MM.1S (cell line): ENCODE measurements at places on chromosomes 16 and 17.
A peak's percentile ranks its signal among the peaks of the same experiment; 100 is the strongest.

DNA sequence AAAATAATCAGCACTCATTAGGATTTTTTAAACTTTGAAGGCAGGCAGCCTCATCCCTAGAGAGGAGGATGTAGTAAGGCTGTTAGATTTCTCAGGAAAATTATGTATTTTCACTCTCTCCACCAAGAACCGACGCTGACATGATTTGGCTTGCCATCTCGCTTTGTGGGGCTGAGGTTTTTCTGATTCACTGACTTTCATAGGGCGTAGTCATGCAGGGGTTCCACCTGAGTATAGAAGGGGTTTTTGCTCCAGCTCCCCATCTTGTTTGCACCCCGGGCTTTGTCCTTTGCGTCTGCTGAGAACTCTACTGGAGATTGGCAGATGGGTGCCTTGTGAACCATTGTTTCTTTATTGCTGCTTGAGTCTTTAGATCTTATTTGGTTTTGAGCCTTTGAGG lies 20.2 kb downstream of the TOM1L1 start:
- no peak for DNase-seq

DNA sequence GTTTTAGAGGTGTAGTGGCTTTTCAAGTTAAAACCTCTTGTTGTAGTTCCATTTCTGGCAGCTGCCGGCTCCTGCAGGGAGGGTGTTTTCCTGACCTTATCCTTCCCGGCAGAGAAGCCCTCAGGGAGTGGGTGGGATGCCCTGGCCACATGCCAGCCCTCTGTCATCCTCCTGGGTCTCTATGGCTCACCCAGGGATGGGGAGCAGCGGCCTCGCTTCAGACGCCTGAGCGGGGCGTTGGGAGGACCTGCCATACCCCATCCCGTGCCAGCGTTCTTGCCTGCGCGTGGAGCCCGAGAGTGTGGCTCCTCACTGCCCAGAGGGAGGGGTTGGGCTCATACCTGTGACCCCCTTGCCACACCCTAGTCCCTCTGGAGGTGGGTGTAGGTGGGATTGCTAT lies 11.9 kb downstream of the KCNJ12 start:
- DNase-seq, result no peak

DNA sequence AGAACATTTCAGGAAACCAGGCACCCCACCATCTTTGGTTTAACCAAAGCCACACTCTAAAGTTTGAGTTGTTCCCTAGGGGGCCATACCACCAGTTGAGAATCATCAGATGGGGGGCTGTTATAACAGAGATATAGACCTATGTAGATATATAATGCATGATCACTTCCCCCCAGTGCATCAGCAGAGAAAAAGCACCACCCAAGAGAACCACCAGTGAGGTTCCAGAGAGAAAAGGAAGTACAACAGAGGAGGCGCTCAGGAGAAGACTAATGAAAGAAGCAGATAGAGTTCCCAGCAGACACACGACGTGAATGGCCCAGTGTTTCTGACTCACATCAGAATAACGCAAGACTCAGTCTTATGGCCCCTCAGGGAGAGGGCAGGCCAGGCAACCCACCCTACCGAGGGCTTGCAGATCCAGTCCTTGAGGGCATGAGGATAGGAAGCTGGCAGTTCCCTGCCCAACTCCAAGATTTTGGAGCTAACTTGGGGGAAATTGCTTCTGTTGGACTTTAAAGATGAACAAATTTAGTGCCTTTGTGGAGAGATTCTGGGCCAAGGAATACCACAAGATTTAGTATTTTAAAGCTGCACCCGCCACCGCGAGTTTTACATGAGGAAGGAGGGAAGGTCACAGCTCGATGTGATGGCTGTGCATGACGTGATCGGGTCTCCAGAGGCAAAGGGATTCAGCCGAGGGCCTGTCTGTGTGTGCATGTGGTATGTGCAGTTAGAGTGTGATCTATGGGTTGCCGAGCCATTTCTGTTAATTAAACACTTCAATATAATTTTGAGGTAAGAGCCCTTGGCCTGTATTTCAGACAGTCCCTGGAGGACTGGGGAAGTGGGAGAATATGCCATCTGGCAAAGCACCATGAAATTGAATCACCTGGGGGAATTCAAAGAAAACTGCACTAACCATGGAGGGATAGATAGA lies 53.1 kb downstream of the AIPL1 start:
- no peak for DNase-seq

- peak; percentile 75 for DNase-seq
Observed at GRCh38 chr16:58198022-58198683, at the start of gene CSNK2A2. Gene CSNK2A2 (minus strand): TSS chr16:58198106. CDS start chr16:58197736, 370 bp downstream.

- DNase-seq, result no peak
Observed at GRCh38 chr17:38539386-38539785, 66.4 kb downstream of the SRCIN1 start.

GRCh38 chr17:40092581-40092980 lies 7.8 kb downstream of the NR1D1 start:
- DNase-seq, result no peak

- DNase-seq, result no peak
Observed at GRCh38 chr16:83936581-83937165, 16.4 kb upstream of the OSGIN1 start.

DNA sequence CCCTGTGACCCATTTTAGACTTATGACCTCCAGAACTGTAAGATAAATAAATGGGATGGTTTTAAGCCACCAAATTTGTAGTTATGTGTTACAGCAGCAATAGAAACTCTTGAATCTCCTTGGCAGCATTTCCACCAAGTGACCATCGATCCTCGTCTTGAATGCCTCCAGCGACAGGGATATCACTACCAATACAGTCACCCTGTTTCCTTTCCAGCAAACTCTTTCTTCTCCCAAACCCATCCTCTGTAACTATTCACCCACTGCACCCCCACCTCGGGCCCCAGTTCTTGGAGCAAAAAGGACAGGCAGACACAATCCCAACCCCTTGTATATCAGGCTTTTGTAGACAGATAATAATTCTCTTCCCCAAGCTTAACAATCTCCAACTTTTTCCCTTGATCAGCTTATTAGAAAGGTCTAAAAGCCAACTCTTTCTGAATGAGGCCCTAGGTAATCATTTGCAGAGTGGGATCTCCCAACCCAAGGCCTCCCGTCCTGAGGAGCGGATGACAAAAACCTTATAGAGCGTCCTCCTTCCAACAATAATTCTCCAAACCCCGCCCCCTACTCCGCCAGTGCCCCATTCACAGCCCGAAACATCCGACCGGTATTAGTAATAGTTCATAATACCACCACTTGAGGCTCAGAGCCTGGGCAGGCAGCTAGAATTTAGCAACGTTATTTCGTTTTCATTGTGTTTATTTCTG lies 14.7 kb upstream of the PLLP start:
- no peak for DNase-seq

- no peak for DNase-seq
Observed at GRCh38 chr17:80247561-80247960, 13.1 kb upstream of the RNF213 start.

GRCh38 chr17:46774108-46774737 lies 44.3 kb downstream of the WNT3 start:
- no peak for DNase-seq

DNA sequence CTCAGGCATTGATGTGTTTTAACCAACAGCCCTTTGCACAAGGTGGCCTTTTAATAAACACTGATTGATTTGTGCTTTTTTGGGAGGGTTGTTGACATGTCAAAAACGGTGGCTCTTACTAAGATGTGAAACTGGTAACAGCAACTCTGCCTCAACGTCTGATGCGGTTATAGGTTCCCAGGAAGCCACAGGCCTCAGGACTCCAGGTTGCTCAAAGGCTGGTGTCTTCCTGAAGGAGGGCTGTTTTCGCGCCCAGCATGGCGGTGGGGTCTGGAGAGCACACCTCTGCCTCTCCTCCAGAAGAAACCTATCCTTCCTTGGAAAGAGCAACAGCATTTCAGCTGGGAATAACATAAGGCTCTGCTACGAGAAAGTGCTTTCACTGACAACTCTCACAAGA lies 187.5 kb downstream of the IRF8 start:
- DNase-seq, result no peak

DNA sequence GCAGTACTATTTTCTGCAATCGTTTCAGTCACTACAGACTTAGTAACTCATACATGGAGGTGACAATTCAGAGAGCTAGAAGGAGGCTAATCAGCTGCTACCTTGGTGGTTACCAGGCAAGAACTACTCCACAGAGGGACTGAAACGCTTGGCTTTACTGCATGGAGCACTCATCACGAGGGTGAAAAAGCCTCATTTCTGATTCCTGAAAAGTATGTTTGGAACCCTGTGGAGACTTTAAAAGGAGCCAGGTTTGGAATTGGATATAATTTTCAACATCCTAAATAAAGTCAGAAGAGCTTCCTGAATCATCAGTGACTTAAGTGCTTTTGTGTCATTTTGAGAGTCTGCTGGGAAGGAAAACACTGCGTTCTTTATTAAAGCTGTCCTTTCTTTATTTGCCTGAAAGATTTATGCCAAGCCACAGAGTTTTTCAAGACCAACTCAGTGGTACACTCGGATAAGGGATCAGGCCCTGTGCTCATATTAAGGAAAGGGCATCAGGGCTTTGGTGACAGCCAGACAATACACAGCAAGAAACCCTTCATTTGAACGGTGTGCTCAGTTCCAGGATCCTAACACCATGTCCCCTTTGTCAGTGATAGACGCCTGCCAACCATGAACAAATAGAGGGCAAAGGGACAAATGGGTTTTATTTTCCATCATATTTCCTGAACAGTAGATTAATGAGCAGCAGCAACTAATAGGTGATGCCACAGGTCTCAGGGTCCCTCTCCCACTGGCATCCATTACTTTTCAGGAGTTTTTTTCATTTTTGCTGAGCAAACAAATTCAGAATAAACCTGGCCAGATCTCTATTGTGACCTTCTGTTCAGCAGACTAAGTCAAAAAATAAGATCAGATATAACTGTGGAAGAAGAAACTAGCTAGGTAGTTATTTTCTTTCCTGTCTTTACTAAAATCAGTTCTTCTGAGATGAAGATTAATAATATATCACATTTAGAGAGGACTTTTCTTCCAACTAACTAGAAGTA lies 80.5 kb upstream of the CLEC18B start:
- no peak for DNase-seq

DNA sequence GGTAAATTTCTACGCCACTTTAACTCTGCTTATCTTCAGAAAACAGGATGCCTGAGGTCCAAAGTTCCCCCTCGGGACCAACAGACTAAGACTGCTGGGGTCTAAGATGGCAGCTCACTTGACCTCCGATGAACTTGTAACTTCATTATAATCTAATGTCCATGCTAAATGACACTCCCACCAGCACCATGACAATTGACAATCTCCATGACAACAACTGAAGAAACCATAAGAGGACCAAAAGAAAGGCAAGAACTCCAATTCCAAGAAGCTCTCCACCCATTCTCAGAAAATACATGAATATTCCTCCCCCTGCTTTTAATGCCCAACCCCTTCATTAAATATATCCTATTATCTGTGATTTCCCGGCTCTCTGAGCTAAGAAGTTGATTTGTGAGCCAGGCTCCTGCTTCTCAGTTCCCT lies 7.5 kb downstream of the CCL4 start:
- DNase-seq, result no peak

DNA sequence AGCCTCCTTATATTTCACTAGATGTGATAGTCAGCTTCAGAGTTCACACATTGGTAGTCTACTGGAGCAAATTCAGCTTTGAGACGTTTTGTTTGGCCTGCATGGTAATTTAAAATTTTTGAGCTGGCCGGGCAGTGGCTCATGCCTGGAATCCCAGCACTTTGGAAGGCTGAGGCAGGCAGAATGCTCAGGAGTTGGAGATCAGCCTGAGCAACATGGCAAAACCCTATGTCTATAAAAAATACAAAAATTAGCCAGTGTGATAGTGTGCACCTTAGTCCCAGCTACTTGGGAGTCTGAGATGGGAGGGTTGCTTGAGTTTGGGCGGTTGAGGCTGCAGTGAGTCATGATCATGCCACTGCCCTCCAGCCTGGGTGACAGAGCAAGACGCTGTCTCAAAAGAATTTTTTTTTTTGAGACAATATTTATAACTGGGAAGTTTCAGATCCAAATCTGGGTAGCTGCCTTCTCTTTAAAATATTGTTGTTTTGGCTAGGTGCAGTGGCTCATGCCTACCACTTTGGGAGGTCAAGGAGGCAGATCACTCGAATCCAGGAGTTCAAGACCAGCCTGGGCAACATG lies 4.8 kb upstream of the BLMH start:
- DNase-seq, result no peak

DNA sequence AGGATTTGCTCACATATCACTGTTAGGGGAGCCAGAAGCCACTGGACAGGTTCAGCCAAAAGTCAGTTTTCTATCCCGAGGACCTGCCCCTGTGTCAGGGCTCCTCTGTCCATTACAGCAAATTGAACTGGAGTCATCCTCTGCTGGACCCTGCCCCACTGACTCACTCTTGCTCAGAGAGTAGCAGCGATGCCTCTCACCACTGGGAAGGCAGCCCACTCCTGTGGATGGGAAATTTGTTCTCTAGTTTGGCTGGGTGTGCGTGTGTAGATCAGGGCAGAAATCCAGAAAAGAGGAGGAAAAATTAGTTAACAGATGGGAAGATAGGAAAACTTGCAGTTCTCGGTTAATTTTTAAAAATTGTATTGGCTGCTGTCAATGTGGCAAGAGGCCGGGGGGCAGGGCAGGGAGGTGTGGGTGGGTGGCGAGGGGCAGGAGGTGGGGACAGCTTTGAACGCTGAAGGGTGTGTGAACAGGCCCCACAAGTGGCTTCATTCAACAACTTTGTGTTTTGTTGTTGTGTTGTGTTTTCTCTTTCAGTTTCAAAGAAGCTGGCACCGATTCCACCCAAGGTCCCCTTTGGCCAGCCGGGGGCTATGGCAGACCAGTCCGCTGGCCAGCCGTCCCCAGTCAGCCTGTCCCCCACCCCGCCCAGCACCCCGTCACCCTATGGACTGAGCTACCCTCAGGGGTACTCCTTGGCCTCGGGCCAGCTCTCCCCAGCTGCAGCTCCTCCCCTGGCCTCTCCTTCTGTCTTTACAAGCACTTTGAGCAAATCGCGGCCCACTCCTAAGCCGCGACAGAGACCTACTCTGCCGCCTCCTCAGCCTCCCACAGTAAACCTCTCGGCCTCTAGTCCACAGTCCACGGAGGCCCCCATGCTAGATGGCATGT lies 33.6 kb downstream of the ELAC2 start:
- DNase-seq, result no peak

DNA sequence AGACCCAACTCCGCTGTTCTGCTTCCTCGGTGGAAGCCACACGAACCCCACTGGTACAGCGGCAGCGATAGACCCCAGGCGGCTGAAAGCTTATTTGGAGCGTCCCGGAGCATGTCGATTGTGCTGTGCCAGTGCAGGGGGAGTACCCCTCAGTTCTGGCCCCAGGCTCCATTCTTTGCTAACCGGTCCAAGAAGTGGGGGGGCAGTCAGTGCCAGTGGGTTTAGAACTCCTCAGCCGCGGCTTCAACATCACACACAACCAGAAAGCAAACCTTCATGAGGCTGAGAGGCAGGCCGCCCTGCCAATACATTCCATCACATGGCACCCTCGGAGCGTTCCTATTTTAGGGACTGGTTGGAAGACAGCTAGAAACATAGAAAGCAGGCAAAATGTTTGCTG lies 1.7 kb upstream of the MNT start:
- no peak for DNase-seq

GRCh38 chr16:22055881-22056280 lies 36.5 kb upstream of the VWA3A start:
- DNase-seq, result no peak

DNA sequence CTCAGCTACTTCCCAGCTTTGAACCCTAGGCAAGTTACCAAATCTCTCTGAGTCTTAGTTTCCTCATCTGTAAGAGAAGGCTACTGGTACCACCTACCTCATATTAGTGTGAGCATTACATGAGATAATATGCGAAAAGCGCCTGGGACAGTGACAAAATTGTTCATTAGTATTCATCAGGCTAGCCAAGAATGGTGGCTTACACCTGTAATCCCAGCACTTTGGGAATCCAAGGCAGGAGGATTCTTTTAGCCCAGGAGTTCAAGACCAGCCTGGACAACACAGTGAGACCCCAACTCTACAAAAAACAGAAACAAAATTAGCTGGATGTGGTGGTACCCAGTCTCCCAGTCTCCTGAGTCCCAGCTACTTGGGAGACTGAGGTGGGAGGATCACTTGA lies 3.3 kb downstream of the PLCD3 start:
- DNase-seq, result no peak
